ENCODE measurements at places on chromosomes 3 and 15.

DNA sequence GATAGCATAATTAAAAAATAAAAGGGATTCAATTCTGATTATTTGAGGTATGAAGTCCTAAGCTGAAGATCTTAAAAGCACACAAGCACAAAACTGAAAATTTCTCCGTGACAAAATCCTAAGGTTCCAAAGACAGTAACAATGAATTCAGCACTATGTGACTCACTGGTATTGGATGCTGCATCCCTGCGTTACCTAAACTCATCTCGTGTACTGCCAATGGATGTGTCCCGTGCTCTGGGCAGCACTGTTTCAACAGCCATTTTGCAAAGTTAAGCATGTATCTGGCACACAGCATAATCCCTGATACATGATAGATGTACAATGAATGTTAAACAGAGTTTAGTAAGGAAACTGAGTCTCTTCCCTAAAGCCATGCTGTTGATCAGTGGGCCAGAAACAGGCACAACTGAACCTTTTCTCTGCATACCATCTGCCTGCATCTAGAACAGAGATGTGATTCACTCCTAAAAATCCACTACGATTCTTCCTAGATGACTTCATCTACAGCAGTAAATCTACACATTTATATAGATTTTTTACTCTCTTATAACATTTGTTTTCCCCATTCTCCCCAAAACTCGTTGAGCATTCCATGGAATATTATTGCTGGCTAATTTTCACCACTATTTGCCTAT lies 14.3 kb downstream of the SUCLG2 start:
- H3K27me3 ChIP-seq, result no peaks in the 10 kb centered on the region
- H3K27ac ChIP-seq, result no peak overlapping the region
- DNase-seq, result no peak
- peaks cover 10% of the 10 kb centered on the region for H3K4me1 ChIP-seq
- no peak overlapping the region for H3K4me3 ChIP-seq

DNA sequence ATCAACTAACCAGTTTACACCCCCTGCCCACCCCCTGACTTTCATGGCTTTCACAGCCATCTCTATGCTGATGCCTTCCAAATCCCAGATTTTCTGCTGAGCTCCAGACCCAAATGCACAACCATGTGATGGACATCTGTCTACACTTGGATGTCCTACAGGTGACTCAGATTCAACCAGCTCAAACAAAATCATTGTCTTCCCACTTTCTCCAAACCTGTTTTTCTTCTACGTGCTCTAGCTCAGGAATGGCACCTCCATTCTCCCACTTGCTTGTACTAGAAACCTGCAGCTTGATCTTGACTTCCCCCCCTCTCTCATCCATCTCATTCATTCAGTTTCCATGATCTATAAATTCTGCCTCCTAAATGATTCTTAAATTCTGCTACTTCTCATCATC lies 34.1 kb upstream of the RARRES1 start:
- no peaks in the 10 kb centered on the region for H3K27me3 ChIP-seq
- H3K4me1 ChIP-seq, result peaks cover 34% of the 10 kb centered on the region
- no peaks in the 10 kb centered on the region for H3K36me3 ChIP-seq
- no peak overlapping the region for H3K27ac ChIP-seq
- DNase-seq, result no peak
- H3K4me3 ChIP-seq, result no peak overlapping the region

DNA sequence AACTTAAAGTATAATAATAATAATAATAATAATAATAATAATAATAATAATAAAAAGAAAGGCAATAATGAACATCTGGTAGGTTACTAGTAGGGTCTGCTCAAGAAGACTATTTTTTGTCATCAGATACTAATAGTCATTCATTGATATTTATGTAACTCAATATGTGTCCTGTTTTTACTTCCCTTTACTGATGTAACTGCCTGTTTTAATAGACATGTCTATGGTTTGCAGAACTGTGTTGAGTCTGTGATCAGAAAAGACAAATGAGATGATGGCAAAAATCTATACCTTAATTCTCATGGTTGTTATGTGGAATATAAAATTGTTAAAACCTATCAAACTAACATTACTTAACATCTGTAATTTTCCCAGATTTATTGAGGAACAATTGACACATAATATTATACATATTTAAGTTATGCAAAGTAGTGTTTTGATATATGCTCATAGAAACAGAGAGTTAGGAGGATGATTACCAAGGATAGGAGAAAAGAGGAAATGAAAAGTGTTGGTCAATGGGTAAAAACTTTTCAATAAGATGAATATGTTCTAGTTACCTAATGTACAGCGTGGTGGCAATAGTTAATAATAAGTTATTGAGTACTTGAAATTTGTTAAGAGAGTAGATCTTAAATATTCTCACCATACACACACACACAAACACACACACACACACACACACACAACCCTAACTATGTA lies 699.4 kb downstream of the ZPLD1 start:
- H3K27ac ChIP-seq, result no peak overlapping the region
- no peaks in the 10 kb centered on the region for H3K36me3 ChIP-seq
- no peaks in the 10 kb centered on the region for H3K27me3 ChIP-seq
- H3K4me3 ChIP-seq, result no peak overlapping the region
- DNase-seq, result no peak

DNA sequence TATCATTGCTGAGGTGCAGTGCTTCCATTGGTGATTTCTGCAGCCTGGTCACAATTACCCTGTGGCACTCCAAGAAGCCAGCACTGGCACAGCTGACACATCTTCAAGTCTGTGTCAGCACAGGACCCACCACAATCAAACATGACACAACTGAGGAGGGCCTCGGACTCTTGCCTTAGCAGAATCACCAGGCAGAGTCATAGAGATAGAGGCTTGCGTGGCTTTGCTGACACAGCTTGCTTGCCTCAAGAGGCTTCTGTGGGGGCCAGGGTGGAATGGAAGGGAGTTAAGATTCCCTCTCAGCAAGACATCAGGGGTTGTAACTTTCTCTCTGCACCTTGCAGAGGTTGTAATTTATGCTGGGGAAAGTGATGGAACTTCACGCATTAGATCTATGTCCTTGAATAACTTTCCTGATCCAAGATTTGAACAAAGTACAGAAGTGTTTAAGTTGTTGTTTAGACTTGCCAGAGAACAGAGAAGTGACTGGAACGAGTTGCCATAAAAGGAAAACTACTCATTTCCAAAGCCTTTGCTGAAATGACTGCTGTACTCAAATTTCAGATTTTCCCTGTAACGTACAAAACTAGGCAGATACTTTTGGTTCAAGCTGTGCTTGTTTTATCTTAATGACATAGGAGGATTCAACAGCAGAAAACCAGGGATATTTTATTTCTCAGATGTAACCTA lies 170.7 kb downstream of the DIPK2A start:
- DNase-seq, result no peak
- no peaks in the 10 kb centered on the region for H3K27me3 ChIP-seq
- no peak overlapping the region for H3K4me3 ChIP-seq
- no peaks in the 10 kb centered on the region for H3K4me1 ChIP-seq
- peak overlapping the region; percentile 50 for H3K27ac ChIP-seq

- no peaks in the 10 kb centered on the region for H3K27me3 ChIP-seq
- no peak overlapping the region for H3K4me3 ChIP-seq
- H3K27ac ChIP-seq, result no peak overlapping the region
- no peaks in the 10 kb centered on the region for H3K4me1 ChIP-seq
Observed at GRCh38 chr3:193906849-193907410, 229.0 kb upstream of the HES1 start.

- no peaks in the 10 kb centered on the region for H3K27me3 ChIP-seq
- no peak overlapping the region for H3K4me3 ChIP-seq
- no peak for DNase-seq
- H3K4me1 ChIP-seq, result peaks cover 30% of the 10 kb centered on the region
- peak overlapping the region; percentile 20 for H3K27ac ChIP-seq
Observed at GRCh38 chr3:8579096-8579495, 65.5 kb downstream of the SSUH2 start.

- no peaks in the 10 kb centered on the region for H3K4me1 ChIP-seq
- H3K27me3 ChIP-seq, result no peaks in the 10 kb centered on the region
- no peak overlapping the region for H3K4me3 ChIP-seq
- H3K36me3 ChIP-seq, result peaks cover 82% of the 10 kb centered on the region
- no peak for DNase-seq
Observed at GRCh38 chr15:76274821-76275220, 36.4 kb downstream of the ETFA start.

DNA sequence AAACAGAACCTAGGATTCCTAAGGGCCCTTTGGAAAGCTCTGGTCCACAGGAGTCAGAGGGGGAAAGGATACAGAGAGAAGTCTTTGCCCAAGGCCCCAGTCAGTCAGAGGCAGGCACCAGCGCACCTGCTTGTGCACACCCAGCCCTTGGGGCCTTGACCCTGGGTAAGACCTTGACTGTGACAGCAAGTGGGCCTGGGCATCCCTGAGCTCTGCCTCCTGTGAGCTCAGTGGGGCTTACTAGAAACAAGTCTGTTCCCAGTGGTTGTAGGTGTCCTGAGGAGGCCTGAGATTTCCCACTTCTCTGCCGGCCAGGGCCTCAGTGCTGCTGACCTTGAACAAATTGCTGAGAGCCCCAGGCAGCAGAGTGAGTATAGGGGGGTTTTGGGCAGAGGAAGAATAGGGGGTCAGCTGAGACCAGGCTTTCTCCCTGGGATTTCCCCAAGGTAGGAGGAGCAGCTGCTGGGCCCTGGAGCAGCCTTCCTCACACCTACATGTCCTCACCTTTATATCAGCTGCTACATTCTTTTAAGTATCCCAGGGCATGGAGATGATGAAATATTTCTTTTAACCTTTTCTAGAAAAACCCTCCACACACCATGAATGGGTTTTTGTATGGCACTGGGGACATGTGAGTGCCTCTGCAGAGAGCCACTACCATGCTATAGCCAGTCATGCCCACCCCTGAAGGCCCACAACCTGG lies 9.7 kb upstream of the DAG1 start:
- no peaks in the 10 kb centered on the region for H3K27me3 ChIP-seq
- no peak overlapping the region for H3K27ac ChIP-seq

DNA sequence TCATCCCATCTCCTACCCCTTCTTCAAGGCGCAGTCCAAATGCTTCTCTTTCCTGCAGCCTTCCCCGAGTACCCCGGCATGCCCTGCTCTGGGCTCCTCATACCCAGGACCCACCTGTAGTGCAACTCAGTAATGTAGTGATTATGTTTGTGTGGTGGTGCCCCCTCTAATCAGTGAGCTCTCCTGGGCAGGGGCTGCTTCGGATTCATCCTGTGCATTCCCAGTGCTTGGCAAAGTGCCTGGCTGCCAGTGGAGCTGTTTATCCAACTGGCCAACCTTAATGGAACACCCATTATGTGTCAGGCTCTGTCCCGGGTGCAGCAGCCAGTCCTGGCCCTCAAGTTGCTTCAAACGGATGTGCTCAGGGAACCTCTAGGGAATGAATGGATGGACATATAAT lies 174.4 kb upstream of the LINGO1 start:
- H3K36me3 ChIP-seq, result no peaks in the 10 kb centered on the region
- no peaks in the 10 kb centered on the region for H3K27me3 ChIP-seq
- DNase-seq, result no peak
- no peak overlapping the region for H3K4me3 ChIP-seq
- no peaks in the 10 kb centered on the region for H3K4me1 ChIP-seq

- DNase-seq, result no peak
- H3K27me3 ChIP-seq, result no peaks in the 10 kb centered on the region
- no peak overlapping the region for H3K27ac ChIP-seq
- no peaks in the 10 kb centered on the region for H3K36me3 ChIP-seq
- no peaks in the 10 kb centered on the region for H3K4me1 ChIP-seq
Observed at GRCh38 chr3:60414011-60414410, 837.2 kb downstream of the FHIT start.

All from tibial artery (tissue), 4 donors.